ENCODE measurements at places on chromosomes 1 and 21. TPM values are rescaled to one million over a fixed set of nuclear protein-coding genes. Genes with fewer than 3 reads are reported as not detected.

Gene DBT
- 4.6 TPM for total RNA-seq

Gene UBL4B
- total RNA-seq, result not detected

Gene EPHB2
- total RNA-seq, result 77.4 TPM

Gene ZNF593OS
- total RNA-seq, result not detected

Gene KCNJ15
- total RNA-seq, result 0.33 TPM

Gene PRDM16
- total RNA-seq, result not detected

Gene TCEA3
- total RNA-seq, result 0.86 TPM

Gene OPRD1
- total RNA-seq, result not detected

Gene FCGR3A
- not detected for total RNA-seq

Gene ROR1
- 3.6 TPM for total RNA-seq

Gene HCN3
- 0.65 TPM for total RNA-seq

Gene IGSF9
- not detected for total RNA-seq

Gene HHAT
- total RNA-seq, result 2.9 TPM

Gene TUT4
- total RNA-seq, result 30.3 TPM

Gene CFHR5
- total RNA-seq, result not detected

Gene ICOSLG
- 3.0 TPM for total RNA-seq

Gene HJV
- total RNA-seq, result not detected

Gene PGLYRP4
- total RNA-seq, result not detected

Gene NHLH1
- 0.19 TPM for total RNA-seq

Gene ERICH3
- not detected for total RNA-seq

Gene PLPPR5
- total RNA-seq, result not detected
